Right hindlimb (tissue), 1 donor: ENCODE measurements at places on chromosomes 16 and 17.

GRCh38 chr16:18969855-18970240, 13.9 kb upstream of the TMC7 start:
- no peak for DNase-seq

DNA sequence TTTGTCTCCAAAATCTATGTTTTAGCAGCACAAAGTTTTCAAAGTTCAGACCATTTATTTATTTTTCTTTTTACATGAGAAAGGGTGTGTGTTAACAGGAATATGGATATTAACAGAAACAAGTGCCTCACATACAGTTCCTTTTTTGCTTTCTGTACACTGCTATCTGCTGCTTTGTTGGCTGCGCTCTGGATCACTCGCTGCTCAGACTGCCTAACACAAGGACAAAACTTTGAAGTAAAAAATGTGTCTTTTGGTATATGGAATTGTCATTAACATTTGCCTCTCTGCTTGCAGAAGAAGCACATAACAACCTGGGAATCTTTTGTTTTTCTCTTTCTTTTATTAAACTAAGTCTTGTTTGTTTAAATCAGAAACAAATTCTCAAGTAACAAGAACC, 262.8 kb downstream of the ZFHX3 start:
- no peak for DNase-seq

DNA sequence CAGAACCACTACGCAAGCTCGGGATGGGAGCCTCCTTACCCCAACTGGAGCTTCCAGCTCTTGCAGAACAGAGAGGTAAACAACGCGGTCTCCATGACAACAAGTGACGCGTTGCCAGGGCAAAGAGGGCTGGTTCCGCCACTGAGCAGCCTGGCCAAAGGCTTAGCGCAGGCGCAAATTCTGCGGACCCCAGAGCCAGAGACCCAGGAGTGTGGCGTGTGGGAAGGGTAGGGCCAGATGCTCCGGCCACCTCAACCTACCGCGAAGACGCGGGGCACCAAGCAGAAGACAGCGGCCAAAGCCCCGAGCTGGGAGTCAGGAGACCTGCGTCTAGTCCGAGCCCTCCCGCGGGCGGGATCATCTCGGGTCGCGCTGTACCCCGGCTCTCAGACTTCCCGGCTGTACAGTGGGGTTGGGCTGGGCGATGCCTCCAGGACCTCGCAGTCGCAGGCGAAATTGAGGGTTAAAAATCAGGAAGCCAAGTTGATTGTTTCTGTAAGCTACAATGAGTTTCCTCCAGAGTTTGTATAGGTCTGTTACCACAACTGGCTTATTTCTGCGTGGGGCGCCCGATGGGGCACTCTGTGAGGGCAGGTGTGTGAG, at the start of gene TEKT1:
Gene TEKT1, minus strand, starts transcription at position 69 of the 603 bp plus-strand sequence. CDS start 1,353 bp downstream, outside the sequence.
- DNase-seq, result peak; percentile 79

DNA sequence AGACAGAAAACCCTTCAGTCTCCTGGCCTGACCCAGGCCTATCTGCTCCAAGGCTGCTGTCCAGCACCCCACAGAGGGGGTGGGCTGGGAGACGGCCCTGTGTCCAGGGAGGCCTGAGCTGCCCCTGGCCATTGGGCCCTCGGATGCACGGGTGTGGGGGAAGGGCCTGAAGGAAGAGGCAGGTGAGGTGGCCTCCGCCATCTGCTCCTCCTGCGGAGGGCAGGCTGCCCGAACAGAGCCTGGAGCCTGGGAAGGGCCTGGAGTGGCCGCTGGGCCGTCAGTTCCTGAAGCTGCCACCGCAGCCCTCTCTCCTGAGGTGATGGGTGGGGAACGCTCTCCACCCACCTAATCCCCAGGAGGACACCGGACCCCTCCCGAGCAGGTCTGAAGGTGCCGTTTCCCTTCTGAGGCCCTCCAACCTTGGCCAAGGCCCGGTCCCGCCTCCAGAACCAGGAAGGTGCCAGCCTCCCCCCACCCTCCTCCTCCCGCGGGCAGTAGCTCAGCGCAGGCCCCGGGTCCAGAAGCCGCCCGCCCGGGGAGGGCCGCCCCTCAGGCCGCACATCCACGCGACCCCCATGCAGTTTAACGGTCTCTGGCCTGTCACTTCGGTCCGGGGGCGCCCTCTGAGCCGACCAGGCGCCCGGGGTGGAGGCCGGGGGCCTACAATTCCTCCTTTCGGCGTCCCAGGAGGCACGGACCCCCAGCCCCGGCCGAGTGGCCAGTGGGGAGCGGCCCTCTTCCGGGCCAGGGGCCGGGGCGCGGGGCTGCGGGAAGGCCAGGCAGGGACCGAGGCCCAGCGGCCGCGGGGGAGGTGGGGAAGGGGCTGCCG, 835 bp downstream of the FBXL16 start:
- no peak for DNase-seq

DNA sequence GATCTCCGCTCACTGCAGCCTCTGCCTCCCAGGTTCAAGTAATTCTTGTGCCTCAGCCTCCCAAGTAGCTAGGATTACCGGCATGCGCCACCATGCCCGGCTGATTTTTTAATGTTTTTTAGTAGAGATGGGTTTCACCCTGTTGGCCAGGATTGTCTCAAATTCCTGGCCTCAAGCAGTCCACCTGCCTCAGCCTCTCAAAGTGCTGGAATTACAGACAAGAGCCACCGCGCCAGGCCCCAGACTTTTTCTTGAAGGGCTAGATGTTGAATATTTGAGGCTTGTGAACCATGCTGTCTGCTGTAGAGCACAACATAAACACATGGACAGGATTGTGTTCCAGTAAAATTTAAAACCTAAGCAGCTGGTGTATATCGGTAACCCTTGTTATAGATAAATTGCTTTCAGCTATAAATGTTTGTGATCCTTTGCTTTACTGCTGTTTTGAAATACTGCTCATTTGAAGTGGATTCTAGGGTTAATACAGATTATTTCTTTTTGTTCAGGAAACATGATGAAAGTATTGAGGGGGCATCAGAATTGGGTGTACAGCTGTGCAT, 12.4 kb downstream of the WSB1 start:
- DNase-seq, result no peak

GRCh38 chr17:77790143-77790829, 168.2 kb upstream of the TNRC6C start:
- DNase-seq, result no peak

DNA sequence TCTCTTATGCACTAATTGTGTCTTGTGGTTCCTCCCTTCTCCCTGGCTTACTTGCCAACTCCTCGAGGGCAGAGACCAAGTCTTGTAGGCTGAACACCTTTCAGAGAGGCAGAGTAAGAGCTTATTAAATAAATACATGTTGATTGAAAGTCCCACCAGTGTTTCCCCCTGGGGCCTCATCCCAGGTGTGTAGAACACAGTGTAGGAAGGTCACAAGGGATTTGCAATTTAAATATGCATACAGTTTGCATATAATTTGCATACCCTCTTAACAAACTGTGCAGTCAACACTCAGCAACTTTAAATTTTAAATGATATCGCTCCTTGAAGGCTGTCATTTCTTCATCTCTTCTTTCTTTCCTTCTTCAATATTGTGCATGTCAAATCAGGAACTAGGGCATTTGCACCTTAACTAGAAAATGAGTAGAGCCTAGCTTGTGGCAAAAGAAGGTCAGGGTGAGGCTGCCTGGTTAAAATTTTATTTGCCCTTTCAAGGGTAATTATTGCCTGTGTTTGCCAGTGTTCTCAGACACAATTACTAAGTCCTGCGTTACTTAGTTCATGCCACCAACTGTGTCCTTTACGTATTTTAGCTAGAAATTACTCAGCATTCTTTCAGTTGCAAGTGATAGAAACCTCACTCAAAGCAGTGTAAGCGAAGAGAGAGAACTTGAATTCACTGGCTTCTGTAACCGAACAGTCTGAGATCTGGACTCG, 465.7 kb downstream of the HAPSTR1 start:
- no peak for DNase-seq

DNA sequence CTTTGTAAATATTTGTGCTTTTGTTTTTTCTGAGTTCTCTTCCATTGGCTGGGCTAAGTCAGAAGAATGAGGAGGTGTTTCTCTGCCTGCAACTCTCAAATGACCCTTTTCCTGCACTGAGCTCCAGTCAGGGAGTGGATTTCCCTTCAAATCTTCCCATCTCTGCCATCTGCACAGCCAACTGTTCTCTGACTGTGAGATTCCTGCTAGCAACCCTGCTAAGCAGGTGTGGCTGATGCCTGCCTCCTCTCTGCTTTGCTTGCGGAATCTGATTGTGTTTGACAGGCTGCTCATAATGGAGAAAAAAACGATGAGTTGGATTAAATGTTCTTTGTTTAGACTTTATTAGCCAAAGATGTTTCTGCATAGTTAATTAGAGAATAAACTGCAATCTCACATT, 519.8 kb downstream of the TMEM114 start:
- no peak for DNase-seq

- peak; percentile 44 for DNase-seq
These were observed 482 bp upstream of the SLC16A3 start for GRCh38 chr17:82228278-82228841.

DNA sequence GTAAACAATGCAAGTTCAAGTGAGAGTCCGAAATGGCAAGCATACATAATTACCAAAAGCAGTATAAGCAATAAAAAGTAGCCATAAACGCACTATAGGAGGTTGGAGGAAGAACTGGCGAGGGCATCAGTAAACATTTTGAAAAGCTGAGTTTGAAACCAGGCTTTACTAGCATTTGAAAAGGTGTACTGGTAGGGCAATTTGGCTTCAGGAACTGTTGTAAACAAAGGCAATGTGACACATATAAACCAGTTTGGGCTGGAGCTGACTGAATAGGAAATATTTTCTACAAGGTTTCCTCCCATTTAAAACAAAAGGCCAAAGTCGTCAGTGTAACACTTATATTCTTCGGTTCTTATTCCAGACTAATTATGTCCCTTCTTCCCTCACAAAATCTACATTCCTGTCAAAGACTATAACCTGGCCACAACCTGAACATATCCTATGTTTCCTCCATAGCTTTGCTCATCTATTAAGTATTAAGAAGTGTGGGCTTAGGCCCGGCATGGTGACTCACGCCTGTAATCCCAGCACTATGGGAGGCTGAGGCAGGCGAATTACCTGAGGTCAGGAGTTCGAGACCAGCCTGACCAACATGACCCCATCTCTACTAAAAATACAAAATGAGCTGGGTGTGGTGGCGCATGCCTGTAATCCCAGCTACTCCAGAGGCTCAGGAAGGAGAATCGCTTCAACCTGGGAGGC, 7.8 kb downstream of the CBX1 start:
- no peak for DNase-seq

DNA sequence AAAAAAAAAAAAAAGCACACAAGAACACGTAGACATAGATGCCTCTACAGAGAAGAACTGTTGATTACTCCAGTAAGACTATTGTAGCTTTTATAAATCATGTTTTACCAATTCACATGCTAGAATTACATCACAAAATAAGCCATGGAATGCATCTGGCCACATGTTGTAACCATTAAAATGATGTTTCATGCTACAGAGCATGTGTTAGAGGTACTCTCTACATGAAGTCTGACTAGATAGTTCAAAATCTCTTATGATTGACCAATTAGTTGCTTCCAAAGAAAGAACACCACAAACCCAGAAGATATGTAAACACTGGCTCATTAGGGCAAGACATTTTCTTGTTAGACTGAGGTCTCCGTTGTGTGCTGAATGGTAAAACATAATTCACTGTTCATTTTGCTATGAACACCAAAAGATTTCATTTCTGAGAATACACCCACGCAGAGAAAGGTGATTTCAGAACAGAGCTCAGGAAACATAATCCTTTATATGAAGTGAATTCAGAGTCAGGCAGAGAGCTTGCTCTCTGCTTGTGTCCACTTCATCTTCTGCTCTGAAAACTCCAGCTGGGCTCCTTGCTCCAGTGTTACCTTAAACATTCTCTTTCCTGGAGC, 411.4 kb upstream of the SOX9 start:
- DNase-seq, result no peak

DNA sequence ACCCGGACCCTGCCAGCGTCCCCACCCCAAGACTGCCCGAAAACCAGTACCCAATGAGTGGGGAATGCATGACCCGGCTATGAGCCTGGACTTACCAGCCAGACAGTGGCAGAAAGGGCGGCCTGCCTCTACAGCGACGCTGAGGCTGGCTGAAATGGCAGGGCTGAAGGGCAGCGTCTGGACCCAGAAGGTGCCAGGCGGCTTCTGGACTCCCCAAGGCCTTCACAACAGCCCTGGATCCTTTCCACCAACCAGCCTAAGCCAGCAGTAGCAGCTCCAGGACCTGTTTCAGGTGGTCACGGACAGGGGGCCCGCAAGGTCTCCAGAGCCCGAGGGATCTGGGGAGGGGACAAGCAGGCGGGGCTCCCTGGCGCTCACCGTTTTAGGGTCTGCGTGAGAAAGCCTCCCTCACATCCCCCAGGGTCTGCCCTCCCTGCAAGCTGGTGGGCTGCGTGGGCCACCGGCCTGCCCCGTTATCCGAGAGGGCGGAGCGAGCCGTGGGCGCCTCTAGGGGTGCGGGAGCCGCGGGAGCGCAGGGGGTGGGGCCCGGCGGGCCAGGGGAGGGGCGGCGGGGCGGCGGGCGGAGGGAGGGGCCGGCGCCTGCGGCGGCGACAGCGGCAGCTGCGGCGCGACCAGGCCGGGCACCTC, at the start of gene RIPOR1:
Gene RIPOR1, plus strand, starts transcription at position 608 of the 648 bp plus-strand sequence. CDS start 9,618 bp downstream, outside the sequence.
- DNase-seq, result peak; percentile 63
